Panc1 (cell line): ENCODE measurements at places on chromosomes 1 and 21. TPM values are rescaled to one million over a fixed set of nuclear protein-coding genes. Genes with fewer than 3 reads are reported as not detected.

- no peaks in the 10 kb centered on the region for H3K4me1 ChIP-seq
- H3K27me3 ChIP-seq = no peaks in the 10 kb centered on the region
- H3K4me3 ChIP-seq = no peak overlapping the region
- no peak for DNase-seq
Measured at GRCh38 chr1:201562659-201563405, 23.9 kb downstream of the NAV1 start.

DNA sequence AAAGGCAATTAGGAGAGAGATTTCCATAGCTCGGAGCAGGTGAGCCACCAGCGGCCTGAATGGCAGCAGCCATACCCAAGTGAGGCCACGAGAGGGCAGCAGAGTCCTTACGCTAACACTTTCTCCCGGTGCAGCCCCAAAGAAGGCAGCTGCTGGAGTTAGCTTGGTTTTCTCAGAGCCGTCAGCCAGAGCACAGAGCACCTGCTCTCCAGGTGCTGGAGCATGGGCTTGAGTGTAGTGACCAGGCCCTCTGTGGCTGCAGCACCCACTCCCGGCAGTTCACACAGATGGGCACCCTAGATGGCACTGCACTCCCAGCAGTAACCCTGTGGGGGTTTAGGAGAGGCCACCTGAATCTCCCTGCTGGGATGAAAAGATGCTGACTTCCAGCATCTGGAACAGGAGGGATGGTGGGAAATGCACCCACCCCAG is 45.8 kb downstream of the TMCC2 start:
- H3K4me3 ChIP-seq = no peak overlapping the region
- peak overlapping the region; percentile 56 for H3K27ac ChIP-seq
- H3K27me3 ChIP-seq = no peaks in the 10 kb centered on the region
- H3K4me1 ChIP-seq = peaks cover 34% of the 10 kb centered on the region

GRCh38 chr21:46243960-46244361 is 15.4 kb upstream of the LSS start:
- H3K27ac ChIP-seq = no peak overlapping the region
- no peak for DNase-seq
- no peaks in the 10 kb centered on the region for H3K4me1 ChIP-seq
- H3K27me3 ChIP-seq = no peaks in the 10 kb centered on the region
- no peak overlapping the region for H3K4me3 ChIP-seq
- H3K36me3 ChIP-seq = peaks cover 3% of the 10 kb centered on the region

- H3K4me3 ChIP-seq = no peak overlapping the region
- no peak overlapping the region for H3K27ac ChIP-seq
- no peaks in the 10 kb centered on the region; the same call in 1 of the 2 replicates for H3K4me1 ChIP-seq
- no peaks in the 10 kb centered on the region for H3K27me3 ChIP-seq
- no peaks in the 10 kb centered on the region for H3K36me3 ChIP-seq
Measured at GRCh38 chr1:41715441-41716095, 203.2 kb downstream of the HIVEP3 start.

- no peak overlapping the region for H3K27ac ChIP-seq
- no peaks in the 10 kb centered on the region for H3K4me1 ChIP-seq
- DNase-seq = no peak
- H3K27me3 ChIP-seq = peaks cover 2% of the 10 kb centered on the region; the same call in 1 of the 2 replicates
Measured at GRCh38 chr1:208536212-208536611, 292.0 kb upstream of the PLXNA2 start.

- H3K4me1 ChIP-seq = no peaks in the 10 kb centered on the region
- no peaks in the 10 kb centered on the region for H3K27me3 ChIP-seq
- no peak for DNase-seq
- no peak overlapping the region for H3K4me3 ChIP-seq
Measured at GRCh38 chr21:25986928-25987327, 183.6 kb downstream of the APP start.

GRCh38 chr1:214472364-214472763 is 79.0 kb downstream of the PTPN14 start:
- H3K36me3 ChIP-seq = no peaks in the 10 kb centered on the region
- no peak overlapping the region for H3K4me3 ChIP-seq
- H3K27me3 ChIP-seq = no peaks in the 10 kb centered on the region
- H3K27ac ChIP-seq = peak overlapping the region; percentile 89

DNA sequence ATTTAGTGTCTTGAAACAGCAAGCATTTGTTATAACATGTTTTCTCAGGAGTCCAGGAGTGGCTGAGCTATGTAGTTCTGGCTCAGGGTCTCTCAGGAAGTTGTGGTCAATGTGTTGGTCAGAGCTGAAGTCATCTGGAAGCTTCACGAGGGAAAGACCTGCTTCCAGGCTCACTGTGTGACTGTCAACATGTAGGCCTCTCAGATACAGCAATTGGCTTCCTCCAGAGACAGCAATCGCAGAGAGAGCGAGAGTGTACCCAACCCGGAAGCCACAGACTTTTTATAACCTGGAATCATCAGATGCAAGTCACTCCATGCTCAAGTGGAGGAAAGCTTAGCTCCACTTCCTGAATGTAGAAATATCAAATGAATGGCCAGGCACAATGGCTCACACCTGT is 40.9 kb downstream of the TNFRSF9 start:
- no peaks in the 10 kb centered on the region for H3K4me1 ChIP-seq
- H3K4me3 ChIP-seq = no peak overlapping the region
- no peak for DNase-seq

DNA sequence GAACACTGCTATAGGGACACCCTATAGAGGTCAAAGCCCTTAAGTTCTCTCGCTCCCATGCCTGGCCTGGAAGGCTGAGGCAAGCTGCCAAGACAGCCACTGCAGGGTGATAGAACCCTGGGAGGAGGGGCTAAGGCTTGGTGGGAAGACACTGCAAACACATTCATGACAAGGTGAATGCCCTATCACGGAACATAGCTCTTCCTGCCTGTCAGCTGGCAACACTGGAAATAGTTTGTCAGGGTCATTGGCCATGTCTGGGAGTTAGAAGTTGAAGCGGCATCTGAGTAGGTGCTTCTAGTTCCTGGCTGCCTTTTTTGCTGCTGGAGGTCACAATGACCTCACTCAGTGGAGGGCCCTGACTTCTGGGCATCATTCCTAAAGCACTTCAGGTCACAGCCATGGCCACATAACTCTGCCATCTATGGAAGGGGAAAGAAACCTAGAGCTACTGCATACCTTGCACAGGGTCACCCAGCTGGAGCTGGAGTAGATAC is 4.2 kb downstream of the FABP3 start:
- H3K4me1 ChIP-seq = no peaks in the 10 kb centered on the region
- H3K4me3 ChIP-seq = no peak overlapping the region
- H3K27ac ChIP-seq = no peak overlapping the region
- no peaks in the 10 kb centered on the region for H3K36me3 ChIP-seq
- no peaks in the 10 kb centered on the region for H3K27me3 ChIP-seq

GRCh38 chr1:209657140-209657879 is 5.1 kb upstream of the LAMB3 start:
- H3K27me3 ChIP-seq = no peaks in the 10 kb centered on the region
- no peak for DNase-seq
- no peak overlapping the region for H3K4me3 ChIP-seq
- no peak overlapping the region for H3K27ac ChIP-seq
- H3K36me3 ChIP-seq = no peaks in the 10 kb centered on the region
- peaks cover 5% of the 10 kb centered on the region for H3K4me1 ChIP-seq

- no peak for DNase-seq
- no peaks in the 10 kb centered on the region for H3K27me3 ChIP-seq
- no peak overlapping the region for H3K4me3 ChIP-seq
- no peaks in the 10 kb centered on the region for H3K36me3 ChIP-seq
- no peak overlapping the region for H3K27ac ChIP-seq
Measured at GRCh38 chr1:81703756-81704463, 96.8 kb upstream of the ADGRL2 start.

DNA sequence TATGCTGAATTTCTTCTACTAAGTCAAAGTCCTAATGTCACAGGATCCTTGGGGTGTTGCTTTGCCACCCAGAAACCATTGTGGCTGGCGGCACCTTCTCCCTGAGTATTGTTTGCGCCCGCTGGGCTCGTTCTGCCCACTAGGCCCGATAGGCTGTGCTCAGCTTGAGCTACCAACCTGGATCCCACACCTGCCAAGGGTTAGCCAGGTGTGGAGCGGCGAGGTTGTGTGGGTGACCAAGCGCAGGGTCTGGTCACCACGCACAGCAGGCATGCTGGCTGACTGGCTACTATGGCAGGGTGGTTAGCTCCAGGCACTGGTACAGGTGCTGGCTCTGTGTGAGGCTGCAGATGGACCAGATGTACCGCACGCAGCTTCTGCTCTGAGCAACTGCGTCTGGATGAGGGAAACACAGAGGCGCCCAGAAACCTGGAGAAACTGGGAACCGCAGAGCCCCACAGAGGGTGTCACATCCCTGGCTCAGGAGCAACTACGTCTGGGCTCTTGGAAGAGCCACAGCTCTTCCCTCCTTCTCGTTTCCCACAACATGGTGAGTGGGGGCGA is 50.3 kb upstream of the SCYL3 start:
- H3K27ac ChIP-seq = 0 out of 2 replicates have a peak overlapping the region, but pooled peaks have one; percentile 12
- DNase-seq = no peak
- no peak overlapping the region for H3K4me3 ChIP-seq
- no peaks in the 10 kb centered on the region; the same call in 1 of the 2 replicates for H3K4me1 ChIP-seq

FCGR3A gene
- 0.13 TPM for total RNA-seq

DNASE2B gene
- not detected for total RNA-seq

STYXL2 gene
- total RNA-seq = not detected

CATSPERE gene
- 0.31 TPM for total RNA-seq

MRAP gene
- not detected for total RNA-seq

RBM15 gene
- total RNA-seq = 32.1 TPM

GBP3 gene
- total RNA-seq = 2.5 TPM

ANGPTL3 gene
- total RNA-seq = not detected

CFHR1 gene
- 0.23 TPM for total RNA-seq
